ENCODE measurements at places on chromosomes 1 and 21.

DNA sequence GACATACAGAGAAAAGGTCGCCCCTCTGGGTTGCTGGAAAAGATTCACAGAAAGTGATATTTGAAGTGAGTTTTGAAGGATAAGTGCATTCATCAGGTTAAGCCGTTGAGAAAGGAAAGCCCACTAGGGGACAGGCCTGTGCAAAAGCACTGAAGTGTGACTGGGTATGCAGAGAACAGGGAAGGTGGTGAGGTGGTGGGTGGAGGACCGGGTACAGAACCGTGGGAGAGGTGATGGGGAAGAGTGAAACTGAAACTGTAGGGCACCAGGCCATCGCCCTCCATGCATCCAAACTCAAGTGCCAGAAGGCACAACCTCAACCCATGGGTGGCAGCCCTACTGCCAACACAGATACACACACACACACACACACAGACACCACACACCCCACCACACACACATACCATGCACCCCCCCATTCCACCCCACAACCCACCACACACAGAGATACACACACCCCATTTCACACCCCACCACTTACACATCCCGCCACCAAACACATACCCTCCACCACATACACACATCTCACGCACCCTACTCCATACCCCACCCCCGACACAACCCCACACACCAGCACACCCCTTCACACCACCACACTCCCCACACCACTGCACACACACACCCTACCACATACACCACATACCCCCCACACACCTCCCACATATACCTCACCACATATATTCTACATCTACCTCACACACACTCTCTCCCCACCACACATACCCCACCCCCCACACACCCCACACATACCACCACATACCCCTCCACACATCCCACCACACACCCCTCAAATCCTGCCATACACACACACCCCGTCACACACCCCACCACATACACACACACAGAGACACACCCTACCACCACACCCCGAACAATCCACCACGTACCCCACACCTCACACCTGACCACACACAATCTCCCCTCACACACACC is 59.0 kb downstream of the TSEN15 start:
- no peak for DNase-seq

DNA sequence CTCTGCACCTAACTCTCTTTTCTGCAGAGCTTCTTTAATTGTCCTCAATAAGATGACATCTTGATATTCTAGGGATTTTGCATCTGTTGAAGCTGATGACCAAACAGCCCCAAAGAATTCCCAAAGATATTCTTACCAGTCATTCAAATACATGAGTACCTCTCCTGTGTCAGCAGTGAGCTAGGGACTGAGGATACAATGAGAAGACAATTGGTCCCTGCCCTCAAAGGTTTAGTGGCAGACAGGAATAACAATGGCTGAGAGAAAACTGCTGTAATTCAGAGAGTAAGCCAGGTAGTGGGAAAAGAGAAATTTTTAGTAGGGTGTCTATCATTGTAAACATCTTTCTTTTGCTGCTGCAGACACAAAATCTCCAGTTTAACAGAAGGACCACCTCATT is 5.9 kb downstream of the MCOLN3 start:
- DNase-seq: no peak

DNA sequence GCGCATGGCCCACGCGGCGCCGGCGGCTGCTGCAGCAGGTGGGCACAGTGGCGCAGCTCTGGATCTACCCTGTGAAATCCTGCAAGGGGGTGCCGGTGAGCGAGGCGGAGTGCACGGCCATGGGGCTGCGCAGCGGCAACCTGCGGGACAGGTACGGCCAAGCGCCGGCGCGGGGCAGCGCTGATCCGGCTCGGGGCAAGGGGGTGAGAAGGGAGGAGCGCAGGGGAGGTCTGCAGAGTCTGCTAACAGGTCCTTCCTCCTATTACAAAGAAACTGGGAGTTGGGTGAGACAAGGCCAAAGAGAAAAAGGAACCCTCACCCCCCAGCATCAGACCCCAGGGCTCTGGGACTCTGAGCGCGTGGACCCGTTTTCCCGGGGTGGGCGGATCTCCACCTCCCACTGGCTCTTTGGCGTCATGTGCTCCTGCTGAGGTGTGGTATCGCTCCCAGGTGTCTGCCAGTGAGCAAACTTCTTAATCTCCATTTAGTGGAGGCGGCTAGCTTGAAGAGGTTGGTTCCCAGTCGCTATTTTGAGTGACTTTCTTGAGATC is 431 bp downstream of the MTARC1 start:
- no peak for DNase-seq

DNA sequence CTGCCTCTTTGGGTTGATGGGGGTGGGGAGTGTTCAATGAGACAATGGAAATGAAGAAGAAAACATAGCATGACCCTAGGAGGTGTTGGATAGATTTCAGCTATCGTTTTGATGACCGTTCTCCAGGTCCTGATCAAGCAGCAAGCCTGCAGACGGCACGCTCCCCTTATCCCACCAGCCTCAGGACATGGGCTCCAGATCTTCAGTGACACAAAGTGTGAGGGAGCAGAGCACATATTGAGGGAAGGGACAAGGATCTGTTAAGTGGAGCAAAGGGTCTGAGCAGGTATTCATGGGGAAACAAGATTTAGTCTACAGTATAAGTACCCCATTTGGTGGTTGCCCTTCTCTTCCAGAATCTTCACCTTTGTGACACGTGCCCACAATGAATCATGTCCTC is 4.7 kb downstream of the SPRR5 start:
- no peak for DNase-seq

- no peak for DNase-seq
Observed at GRCh38 chr1:181656491-181656890, 173.2 kb downstream of the CACNA1E start.

GRCh38 chr1:219085988-219086387 is 87.7 kb upstream of the LYPLAL1 start:
- DNase-seq: peak; percentile 16

DNA sequence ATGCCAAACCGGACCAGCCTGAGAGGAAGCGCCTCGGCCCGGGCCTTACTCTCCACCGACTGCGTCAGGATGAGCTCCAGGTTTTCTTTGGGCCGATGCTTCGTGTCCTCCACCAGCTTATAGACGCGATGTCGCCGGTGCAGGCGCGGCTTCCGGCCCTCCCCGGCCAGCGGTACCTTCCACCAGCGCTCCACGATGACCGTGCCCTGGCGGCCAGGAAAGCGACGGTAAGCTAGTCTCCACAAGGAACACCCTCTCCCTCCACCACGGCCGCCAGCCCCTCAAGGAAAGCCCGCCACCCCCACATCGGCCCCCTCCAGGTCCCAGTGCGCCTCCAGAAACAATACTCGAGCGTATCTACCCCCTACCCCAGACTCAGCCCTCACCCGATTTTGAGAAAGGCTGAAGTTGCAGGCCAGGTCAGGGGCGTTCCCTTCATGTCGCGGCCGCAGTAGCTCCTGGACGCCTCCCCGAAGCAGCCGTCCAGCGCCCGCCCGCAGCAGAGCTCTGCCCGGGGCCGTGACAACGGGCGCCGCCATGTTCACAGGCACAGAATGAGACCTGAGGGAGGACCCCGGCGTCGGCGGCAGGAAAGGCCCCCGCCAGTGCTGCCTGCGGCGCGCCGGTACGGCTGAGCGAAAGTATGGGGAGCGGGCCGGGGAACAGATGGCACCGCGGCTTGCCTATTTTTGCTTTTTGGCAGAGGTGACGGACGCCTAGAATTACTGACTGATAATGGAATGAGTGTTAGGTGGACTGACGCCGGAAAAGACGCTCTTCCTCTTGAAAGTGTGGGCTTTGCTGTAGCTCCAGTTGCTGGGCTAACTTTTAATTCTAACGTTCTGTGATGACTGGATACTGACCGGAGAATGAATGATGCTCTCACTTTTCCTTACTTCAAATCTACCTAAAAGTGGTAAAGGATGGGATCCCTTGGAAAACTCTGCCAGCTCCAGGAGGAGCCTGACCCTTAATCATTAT is at the start of gene MRPL9:
Gene MRPL9 (minus strand): TSS at position 556 of the 981 bp plus-strand sequence. CDS start 17 bp downstream, at position 539.
- no peak for DNase-seq

- no peak for DNase-seq
Observed at GRCh38 chr1:184686540-184686939, 68.1 kb downstream of the EDEM3 start.

- DNase-seq: no peak
Observed at GRCh38 chr1:172421974-172422604, 1.6 kb downstream of the C1orf105 start.

- DNase-seq: no peak
Observed at GRCh38 chr1:13916530-13916929, 216.5 kb downstream of the PRDM2 start.

GRCh38 chr1:61220536-61220935 is 138.2 kb downstream of the NFIA start:
- DNase-seq: no peak

DNA sequence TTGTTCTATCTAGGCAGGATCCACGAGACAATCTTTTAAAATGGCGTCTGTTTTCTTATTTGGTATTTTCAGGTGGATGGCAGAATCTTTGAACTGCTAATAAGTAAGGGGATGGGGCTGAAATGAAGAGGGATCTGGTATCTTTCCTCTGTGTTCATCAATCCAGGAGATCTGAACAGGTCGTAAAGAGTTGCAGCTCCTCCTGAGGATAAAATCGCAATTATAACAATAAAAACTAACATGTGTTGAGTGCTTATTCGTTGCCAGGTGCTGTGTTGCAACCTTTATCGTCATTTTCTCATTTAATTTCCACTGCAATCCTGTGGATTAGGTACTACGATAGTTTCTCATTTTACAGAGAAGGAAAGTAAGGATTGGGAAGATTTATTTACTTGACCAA is 134.6 kb upstream of the DPYD start:
- DNase-seq: no peak

- no peak for DNase-seq
Observed at GRCh38 chr21:24112020-24112419, 1495.3 kb downstream of the MRPL39 start.

- no peak for DNase-seq
Observed at GRCh38 chr1:5415606-5416005, 576.6 kb downstream of the NPHP4 start.

- no peak for DNase-seq
Observed at GRCh38 chr21:44304877-44305293, 5.0 kb downstream of the PFKL start.

- DNase-seq: no peak
Observed at GRCh38 chr1:36095760-36096405, 7.2 kb downstream of the ADPRS start.

DNA sequence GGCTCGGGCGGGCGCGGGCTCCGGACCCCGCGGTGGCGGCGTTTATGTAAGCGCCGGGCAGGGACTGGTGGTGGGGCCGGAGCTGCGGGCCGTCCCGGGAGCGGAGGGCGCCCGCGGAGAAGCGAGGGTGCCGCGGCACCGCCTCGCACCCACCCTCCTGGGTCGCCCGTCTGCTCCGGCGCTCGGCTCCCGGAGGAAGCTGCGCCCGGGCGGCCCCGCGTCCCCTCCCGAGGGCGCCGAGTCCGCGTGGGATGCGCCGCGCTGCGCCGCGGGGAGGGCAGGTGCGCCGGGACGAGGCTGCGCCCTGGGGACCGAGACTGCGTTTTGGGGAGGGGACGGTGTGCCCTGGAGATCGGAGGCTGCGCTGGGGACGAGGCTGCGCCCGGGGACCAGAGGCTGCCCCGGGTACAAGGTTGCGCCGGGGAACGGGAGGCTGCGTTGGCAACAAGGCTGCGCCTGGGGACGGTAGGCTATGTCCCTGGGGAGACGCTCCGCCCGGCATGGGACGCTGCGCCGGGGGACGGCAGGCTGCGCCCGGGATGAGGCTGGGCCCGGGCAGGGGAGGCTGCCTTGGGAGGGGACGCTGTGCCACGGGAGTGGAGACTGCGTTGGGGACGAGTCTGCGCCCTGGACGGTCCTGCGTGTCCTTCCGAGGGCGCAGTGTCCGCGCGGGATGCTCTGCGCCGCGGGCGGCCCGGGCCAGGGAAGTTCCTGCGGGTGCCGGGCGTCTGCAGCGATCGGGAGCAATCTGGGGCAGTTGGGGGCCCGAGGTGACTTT is 627 bp downstream of the ADARB1 start:
- DNase-seq: no peak

DNA sequence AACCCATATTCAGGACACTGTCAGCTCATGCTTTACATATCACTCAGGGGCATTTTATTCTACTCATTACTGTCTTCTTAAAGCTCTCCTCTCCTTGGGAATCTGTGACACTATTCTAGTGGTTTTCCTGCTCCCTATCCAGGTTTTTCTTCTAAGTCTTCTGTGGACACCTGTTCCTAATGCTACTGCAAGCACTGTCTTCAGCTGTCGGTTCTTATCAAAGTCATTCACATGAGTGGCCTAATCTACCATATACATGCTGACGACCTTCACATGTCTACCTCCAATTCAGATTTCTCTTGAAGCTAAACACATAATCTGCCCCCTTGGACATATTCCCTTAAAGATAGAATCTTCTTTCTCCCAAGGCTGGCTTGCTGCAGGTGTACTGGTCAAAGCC is 39.8 kb upstream of the PRRX1 start:
- no peak for DNase-seq

DNA sequence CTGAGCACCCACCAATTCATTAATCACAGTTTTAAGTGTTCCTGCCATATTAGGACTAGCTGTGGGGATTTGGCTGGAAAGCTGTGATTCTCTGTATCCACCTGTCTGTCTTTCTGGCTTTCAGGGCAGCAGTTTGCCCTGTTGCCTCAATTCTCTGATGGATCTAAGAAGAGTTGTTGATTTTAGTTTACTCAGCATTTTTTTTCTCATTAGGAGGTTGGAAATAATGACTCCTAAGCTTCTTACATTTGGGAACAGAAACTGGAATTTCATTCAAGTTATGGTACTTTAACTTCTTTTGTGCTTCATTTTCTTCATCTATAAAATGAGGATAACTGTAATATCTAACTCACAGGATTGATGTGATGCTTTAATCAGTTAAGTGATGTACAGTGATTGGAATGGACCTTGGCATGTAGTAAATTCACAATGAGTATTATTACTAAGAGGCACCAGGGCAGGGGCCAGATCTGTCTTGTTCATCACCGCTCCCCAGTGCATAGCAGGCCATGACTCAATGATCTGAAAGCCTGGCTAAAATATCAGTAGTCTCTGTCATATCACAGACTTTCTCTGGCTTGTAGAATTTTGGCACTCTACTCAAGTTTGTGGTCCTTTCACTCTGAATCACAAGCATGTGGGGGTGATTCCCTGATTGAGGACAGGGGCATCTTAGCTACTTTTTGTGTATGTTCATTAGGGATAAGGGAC is 51.4 kb upstream of the GREM2 start:
- DNase-seq: peak; percentile 26

GRCh38 chr1:201656311-201657032 is 117.5 kb downstream of the NAV1 start:
- DNase-seq: no peak

GRCh38 chr1:230185076-230186001 is 118.3 kb downstream of the GALNT2 start:
- no peak for DNase-seq

- no peak for DNase-seq
Observed at GRCh38 chr1:204802401-204803175, 68.1 kb upstream of the NFASC start.

DNA sequence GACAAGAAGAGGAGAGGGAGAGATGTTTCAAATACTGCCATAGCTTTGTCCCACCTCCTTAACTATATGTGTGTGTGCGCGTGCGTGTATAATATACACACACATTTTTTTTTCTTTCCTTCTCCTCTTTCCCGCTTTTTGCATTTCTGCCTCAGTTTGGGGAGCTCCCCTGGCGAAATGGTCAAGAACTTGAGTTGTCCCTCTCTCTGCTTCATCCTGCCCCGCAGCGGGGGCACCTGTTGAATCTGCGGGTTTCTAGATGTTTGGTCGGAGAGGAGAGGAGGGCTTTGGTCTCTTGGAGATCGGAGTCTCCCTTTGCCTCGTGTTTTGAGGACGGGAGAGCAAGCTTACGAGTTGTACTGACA is 504 bp downstream of the SCCPDH start:
- DNase-seq: no peak

All from AG04449 (cell line).